ENCODE measurements at places on chromosomes 13 and 19.

- DNase-seq = no peak
These were observed 520.1 kb upstream of the ARGLU1 start for GRCh38 chr13:107088061-107088460.

- DNase-seq = no peak
These were observed 114.5 kb downstream of the ATP11A start for GRCh38 chr13:112804374-112804773.

DNA sequence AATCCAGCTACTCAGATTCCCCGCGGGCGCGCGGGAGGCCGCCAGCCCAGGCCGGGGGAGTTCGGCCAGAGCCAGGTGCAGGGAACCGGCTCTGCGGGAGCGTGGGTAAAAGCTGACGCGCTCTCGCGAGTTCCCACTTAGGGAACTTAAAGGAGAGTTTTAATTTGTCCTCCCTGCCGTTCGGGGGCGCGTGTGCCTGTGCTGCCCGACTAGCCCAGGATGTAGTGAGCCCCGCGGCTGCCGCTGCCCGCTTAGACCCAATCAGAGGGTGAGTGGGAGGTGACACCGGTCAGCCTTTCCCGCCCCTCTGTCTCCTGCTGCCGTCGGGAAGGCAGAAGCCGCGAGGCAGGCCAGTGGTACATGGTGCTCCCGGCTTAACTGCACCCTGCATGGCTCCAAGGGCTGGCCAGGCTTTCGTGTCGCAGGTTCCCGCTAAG is 36.0 kb upstream of the NEK3 start:
- peak; percentile 88 for DNase-seq

DNA sequence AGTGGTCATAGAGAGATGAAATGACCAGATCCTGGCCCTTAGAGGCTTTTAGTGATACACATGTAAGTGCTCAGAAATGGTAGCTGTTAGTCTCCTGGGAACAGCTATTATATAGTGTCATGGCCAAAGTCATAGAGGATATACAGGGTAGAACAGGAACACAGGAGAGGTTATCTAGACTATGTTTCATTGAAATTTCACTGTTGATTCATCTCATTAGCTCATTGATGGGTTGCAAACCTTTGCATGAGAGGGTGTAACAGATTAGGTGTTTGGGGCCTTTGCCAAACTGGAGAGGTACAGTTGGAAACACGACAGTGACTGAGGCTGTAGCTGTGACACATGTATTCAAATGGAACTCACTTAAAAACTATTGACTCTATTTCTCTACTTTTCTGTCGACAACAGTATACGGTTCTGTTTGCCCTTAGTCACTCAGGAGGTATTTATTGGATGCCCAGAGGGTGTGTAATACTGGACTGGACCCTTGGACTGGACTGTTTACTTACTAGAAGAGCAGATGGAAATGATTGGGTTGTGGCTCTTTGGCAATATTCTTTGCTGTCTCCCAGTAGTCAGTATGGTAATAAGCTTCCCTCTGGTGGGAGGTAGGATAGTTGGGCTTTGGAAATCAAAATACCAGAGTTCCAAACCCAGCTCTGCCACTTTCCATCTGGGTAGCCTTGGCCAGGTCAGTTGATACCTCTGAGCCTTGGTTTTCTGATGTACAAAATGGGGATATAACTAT is 29.8 kb downstream of the ARHGAP35 start:
- no peak for DNase-seq

GRCh38 chr13:75818179-75818967 is 182.2 kb downstream of the LMO7 start:
- DNase-seq = no peak

GRCh38 chr19:3108775-3109174 is 14.6 kb downstream of the GNA11 start:
- DNase-seq = no peak

DNA sequence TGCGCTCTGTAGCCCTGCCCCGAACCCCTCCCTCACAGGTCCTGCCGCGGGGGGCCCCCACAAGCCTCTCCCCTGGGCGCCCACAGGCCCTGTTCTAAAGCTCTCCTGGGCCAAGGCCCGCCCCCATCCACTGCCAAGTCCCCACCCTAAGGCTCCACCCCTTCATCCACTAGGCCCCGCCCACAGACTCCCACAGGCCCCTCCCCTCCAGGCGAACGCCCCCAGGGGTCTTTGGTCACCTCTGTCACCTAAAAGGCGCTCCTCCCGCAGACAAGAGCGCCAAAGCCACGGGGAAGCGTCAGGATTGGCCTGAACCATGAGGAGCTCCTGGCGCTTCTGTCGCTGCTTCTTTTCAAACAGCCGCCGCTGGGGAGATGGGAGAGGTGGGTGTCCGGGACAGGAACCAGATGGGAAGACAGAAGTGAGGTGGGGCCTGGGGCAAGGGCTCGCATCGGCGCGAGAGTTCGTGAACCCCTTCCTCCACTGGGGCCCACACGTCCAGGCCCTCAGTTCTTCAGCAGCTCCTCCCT is 2.3 kb downstream of the TULP2 start:
- DNase-seq = peak; percentile 84

GRCh38 chr19:17090583-17090982 is 15.0 kb downstream of the MYO9B start:
- DNase-seq = no peak

DNA sequence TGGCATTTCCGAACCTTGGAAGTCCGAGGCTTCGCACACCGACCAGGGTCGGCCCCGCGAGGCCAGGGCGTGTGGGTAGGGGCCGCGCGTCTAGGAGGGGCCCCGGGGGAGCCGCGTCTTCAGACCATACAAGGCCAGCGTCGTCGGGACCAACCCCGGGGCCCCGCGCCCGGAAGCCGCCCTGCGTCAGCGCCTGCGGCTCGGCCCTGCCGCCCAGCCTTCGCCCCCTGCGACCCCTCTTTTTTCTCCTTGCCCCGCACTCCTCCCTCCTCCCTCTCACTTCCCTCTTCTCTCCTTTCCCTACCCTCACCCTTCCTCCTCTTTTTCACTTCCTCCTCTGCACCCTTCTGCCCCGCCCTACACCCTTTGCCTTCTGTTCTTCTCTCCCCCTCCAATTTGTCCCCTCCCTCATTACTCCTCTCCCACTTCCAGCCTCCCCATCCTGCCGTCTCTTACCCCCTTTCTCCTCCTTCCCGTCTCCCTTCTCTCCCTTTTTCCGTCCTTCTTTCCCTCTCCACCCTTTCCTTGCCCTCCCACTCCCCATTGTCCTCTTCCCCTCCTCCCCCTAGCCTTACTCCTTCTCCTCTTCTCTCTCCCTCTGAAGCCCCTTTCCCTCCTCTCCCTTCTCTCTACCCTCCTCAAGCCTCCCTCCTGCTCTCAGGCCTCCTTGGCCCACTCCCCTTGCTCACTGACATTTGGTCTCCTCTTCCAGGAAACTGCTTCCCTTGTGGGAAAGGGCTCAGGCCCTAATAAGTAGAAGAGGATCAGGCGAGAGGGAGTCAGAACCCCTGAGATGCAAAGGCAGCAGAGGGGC is 2.2 kb upstream of the PLEKHG2 start:
- DNase-seq = peak; percentile 93

- no peak for DNase-seq
These were observed 25.5 kb downstream of the TJP3 start for GRCh38 chr19:3733549-3734309.

GRCh38 chr19:55461974-55462626 is 658 bp upstream of the ISOC2 start:
- DNase-seq = peak; percentile 60

DNA sequence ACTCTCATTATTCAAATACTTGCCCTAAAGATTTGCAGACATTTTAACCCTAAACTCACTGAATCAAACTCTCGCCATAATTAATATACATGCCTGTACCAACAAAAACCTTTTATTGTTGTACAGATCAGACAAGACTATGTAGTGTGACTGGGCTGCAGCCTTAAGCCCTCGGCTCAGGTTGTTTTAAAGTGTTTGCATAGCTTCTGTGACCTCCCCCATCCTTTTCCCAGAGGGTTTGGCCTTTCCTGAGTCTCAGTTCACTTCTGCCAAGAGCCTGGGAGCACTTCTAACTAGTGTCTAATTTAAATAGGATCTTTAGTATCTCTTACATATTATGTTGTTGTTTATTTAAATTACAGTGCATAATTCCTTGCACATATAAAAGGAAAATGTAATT is 158.2 kb downstream of the HS6ST3 start:
- no peak for DNase-seq

- no peak for DNase-seq
These were observed 143.9 kb upstream of the TSC22D1 start for GRCh38 chr13:44719857-44720671.

DNA sequence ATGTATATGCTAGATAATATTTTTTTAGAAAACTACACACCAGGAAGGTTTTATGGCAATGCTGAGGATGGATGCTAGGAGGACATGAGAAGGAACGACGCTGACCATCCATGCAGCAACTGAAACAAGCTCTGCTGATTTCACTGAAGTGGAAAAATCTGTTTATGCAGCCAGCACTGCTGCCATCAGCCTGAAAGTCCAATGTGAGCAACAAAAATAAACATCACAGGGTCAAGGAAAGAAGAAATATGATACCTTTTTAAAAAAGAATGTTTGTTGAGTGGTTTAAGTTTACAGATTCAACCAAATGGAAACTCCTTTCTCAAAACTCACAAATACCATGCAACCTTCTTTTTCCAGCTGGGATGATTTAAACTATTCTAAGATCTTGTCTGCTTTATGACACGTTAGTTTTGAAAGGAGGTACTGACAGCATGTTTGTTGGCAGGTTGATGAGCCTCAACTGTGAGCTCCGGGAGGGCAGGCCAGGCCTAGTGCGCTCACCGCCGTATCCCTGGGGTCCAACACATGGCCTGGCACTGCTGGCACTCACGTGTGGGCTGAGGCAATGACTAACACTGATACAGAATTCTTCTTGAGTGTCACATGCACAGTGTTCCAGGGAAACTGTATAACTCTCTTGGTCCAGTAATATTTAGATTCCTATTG is 46.8 kb downstream of the LATS2 start:
- DNase-seq = peak; percentile 65

- DNase-seq = no peak
These were observed 52.3 kb upstream of the USP29 start for GRCh38 chr19:57067440-57067839.

GRCh38 chr19:38228491-38229439 is 4.7 kb upstream of the DPF1 start:
- no peak for DNase-seq

DNA sequence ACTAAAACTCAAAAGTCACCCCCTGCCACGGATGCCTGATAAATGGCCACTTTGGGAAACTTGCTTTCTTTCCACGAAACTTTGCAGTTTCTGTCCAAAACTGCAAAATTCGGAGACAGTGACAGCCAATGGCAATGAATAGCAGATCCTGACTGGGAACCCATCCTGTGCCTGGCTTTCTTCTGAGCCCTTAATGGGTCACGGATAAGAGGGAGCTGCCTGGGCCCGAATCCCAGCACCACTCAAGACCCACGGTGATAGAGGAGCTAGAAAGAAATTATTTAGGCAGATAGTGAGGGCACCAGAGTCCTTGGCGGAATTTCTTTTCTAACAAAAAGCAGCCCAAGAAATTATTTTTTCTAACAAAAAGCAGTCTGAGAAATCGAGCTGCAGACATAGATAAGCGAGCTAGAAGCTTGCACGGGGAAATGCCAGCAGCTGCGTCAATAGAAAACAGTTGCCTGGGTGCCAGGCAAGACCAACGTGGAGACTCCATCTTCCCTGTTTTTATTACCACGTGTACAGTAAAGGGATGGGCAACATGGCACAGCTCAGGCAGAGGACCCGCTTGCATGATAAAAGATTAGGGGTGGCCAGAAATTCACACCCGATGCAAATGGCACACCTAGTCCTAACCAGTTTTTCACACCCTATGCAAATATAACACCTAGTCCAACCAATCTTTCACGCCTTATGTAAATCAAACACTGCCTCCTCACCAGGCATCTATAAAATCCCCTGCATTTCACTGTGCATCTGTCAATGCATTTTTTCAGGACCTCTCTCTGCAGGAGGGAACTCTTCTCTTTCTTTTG is 7.1 kb upstream of the HSH2D start:
- DNase-seq = no peak

GRCh38 chr13:106182404-106182803 is 353.1 kb downstream of the EFNB2 start:
- no peak for DNase-seq

DNA sequence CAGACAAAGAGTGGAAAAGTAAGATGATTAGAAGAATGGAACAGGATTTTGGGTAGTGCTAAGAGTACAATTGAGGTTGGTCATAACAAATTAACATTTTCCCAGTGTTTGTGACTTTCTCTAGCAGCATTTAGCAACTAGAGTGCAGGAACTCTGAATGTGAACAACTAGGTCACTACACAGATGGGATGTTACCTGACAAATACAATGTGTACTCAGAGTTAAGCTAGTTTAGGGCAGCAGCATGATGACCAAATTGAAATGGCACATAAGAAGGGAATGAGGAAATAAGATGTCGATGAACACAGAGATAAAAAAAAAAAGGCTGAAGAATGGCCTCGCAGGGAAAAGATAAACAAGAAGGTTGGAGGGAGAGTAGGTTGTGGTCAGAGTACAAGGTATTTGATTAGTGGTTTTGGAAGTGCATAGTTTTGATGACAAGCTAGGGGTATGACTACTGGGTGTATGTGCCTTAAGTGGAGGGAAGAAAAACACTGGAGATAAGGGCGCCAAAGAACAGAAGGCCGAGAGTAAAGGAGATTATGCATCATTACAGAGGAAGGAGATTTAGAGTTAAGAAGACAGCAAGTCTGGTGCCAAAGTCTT is 381.1 kb downstream of the FGF14 start:
- no peak for DNase-seq

DNA sequence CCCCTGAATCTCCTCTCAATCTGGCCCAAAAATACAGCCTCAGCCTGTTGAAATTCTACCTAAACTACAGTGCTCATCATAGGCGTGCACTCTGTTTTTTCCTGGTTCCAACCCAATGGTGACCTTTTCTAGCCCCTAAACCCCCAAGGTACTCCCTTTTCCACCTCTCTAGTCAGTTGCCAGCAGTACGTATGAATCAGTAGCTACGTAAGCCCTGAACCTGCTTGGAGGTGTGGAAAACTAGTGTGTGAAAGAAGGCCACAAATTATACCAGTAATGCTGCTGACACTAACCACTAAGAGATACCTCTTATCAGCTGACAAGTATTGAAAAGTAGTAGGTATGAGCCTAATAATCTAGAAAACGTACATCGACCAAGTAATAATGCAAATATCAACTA is 60.9 kb downstream of the FOXO1 start:
- DNase-seq = no peak

DNA sequence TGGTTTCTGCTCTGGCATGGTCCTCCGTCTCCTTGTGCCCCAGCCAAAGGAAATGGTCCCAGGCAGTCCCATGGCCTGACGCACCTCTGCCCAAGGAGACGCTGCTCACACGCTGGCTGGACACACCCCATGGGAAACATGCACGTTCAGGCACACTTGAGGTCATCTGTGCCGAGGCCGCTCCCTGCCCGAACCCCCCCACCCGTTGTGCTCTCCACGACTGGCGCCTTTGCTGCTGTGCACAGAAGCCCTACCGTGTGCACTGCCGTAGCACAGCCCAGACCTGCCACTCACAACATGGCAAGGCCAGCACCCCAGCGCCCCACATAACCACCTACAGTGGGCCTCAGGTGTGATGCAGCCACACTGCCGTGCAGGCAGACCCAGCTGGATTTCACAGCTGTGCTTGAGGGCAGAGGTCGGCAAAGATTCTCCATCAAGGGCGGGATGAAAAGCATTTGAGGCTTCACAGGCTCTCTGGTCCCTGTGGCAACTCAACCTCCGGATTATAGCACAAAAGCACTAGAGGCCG is 65.7 kb downstream of the SPACA7 start:
- no peak for DNase-seq

All from ovary (tissue), 10 donors.